ENCODE measurements at places on chromosomes 2 and 18.
A peak's percentile ranks its signal among the peaks of the same experiment; 100 is the strongest.

- peak; percentile 96 for DNase-seq
These were observed 88.9 kb downstream of the TMEM185B start for GRCh38 chr2:120134263-120134662.

DNA sequence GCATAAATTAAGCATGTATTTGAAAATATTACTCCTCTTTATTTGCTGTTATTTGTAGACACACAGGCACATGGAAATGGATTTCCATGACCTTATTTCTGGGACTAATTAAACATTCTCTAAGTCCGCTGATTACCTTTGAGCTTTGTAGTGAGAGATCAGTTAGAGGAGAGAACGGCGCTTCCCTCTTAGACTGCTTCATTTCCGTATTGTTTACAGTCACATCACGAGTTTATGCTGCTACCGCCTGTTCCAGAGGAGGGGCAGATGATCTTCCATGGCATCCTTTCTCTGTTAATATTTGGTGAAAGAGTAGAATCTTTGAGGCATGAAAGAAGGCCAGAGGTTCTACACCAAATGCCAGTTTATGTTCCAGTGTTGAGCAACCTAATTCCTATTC is 404.4 kb downstream of the TRIB2 start:
- DNase-seq = no peak

DNA sequence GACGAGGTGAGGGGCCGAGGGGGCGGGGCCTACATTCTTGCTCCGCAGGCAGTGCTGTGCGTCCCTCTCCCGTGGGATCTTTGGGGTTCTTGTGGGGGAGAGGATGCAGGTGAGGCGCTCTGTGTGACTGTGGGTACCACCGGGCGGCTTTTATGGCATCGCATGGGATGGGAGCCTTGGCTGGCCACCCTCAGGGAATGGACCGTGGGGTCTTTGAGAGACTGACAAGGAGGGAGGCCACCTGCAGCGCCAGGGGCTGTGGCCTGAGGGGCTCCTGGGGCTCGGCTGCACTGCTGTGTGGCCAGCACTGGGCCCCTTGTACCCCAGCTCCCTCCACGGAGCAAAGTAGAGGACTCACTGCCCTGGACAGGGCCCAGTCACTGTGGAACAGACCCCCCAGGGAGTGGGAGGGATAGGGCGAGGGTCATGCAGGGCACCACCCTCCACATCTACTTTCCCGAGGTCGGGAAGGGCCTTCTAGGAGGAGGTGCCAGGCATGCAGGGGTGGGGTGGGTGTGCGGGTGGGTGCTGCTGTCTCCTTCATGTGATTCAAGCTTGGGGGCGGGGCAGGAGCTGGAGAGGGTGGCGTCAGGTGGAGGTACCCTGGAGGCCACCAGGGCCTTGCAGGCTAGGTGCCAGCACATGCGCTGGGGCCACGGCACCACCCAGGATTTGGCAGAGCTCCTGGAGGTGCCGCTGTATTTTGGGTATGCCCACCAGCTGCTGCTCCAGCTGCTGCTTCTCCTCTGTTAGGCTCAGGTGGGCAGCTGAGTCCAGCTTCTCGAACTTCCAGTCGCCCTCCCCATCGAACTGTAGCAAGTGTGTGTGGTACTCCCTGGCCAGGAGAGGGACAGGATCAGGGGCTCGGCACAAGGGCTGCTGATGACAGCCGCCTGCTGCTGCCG is 1072.4 kb downstream of the RPIA start:
- DNase-seq = no peak

- no peak for DNase-seq
These were observed 20.0 kb upstream of the ASB18 start for GRCh38 chr2:236284208-236284607.

DNA sequence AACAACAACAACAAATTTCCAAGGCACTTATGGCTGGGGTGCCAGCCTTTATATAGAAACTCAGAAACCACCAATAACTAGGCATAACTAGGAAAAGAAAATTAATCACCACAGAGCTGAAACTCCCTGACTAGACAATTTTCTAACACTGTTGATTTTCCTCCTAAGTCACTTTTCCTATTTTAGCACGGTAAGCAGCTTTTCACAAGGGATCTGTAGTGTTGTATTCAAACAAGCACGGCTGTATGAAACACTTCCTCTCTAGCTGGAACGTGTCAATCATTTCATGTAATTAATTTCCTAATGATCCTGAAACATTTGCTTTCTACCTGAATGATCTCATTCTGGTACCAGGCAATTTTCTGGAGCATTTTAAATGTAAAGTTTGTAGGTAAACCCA is 645.0 kb downstream of the IRS1 start:
- DNase-seq = peak; percentile 19

DNA sequence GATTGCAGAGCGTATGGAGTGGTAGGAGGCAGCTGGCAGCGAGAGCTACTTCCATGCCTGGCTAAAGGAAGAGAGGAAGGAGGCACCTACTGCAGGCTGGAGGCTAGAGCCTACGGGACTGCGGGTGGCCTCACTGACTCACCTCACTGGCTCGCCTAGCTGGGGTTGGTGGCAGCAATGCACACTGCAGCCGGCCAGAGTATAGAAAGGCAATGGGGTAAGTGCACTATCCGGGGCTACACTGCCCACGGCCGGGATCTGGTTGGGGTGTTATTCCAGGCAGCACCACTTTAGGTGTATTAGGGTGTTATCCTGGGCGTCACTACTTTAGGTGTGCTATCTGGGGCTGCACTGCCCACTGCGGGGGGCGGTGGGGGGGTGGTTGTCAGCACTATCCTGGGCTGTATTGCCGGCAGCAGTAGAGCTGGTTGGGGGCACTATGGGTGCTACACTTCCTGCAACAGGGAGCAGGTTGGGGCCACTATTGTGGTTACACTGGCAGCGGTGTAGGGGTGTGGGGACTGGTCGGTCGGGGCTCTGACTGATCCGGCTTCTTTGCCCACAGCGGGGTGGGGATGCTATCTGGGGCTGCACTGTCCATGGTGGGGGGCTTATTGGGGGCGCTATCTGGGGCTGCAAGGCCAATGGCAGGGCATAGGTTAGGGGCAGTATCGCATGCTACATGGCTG is 33.3 kb upstream of the ANKRD62 start:
- no peak for DNase-seq

- DNase-seq = no peak
These were observed 403.6 kb upstream of the ACVR2A start for GRCh38 chr2:147441182-147441581.

GRCh38 chr18:33720133-33720532 is 142.1 kb downstream of the ASXL3 start:
- peak; percentile 57 for DNase-seq

DNA sequence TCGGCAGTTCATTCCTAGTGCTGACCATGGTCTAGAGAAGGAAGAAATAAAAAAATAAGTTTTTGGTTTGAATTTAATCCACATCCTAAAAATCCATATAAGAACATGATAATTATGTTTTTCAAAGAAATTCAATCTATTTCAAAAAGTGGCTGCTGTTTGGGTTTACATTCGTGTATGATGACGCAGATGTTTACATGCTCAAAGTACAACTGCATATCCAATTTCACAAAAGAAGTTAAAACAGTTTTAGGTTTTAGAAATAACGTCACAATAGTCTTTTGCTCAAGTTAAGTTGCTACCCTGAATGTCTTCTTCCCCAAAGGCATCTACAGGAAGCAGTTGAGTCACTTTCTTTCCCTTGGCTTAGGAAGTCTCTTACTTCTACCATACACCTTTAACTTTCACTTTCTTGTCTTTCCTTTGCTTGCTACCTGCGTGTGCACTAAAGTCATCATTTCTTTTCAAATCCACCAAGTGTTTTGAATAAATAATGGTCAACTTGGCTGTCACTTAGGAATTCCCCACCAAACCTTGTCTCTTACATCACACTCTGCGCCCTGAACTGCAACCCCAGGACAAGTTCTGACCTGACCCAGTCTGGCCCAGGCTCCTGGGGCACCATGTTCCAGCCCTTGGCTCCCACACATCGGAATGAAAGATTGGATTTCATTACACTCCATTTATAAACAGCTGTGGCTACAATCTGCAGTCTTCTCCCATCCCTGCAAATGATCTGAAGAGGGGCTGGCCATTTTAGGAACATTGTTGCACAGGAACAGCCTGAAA is 28.4 kb downstream of the FAM237A start:
- peak; percentile 54 for DNase-seq
